Inflammatory macrophage (primary cell): ENCODE measurements at places on chromosomes 16 and 17.
A peak's percentile ranks its signal among the peaks of the same experiment; 100 is the strongest.

DNA sequence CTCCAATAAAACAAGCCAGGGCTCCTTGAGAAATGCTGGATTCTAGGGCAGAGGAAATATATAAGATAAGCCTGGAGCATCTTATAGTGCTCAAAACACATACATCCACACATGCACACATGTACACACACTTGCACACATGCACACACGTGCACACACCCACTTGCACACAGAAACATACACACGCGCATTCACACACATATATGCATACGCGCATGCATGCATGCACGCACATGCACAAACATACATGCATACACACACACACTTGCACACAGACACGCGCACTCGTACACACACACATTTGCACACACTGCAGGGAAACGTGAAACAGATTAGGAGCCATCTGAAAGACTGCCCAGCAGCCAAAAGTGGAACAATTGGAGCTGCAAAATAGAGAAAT is 8.0 kb upstream of the ENPP7 start:
- no peak for DNase-seq

DNA sequence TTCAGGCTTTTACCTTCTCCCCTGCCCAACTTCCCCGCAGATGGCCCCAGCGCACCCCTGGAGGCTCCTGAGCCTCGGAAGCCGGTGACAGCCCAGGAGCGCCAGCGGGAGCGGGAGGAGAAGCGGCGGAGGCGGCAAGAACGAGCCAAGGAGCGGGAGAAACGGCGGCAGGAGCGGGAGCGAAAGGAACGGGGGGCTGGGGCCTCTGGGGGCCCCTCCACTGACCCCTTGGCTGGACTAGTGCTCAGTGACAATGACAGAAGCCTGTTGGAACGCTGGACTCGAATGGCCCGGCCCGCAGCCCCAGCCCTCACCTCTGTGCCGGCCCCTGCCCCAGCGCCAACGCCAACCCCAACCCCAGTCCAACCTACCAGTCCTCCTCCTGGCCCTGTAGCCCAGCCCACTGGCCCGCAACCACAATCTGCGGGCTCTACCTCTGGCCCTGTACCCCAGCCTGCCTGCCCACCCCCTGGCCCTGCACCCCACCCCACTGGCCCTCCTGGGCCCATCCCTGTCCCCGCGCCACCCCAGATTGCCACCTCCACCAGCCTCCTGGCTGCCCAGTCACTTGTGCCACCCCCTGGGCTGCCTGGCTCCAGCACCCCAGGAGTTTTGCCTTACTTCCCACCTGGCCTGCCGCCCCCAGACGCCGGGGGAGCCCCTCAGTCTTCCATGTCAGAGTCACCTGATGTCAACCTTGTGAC is 3.6 kb downstream of the MAPK7 start:
- no peak for DNase-seq

- DNase-seq: no peak
These were observed 64.3 kb downstream of the KLHDC4 start for GRCh38 chr16:87701505-87701921.

DNA sequence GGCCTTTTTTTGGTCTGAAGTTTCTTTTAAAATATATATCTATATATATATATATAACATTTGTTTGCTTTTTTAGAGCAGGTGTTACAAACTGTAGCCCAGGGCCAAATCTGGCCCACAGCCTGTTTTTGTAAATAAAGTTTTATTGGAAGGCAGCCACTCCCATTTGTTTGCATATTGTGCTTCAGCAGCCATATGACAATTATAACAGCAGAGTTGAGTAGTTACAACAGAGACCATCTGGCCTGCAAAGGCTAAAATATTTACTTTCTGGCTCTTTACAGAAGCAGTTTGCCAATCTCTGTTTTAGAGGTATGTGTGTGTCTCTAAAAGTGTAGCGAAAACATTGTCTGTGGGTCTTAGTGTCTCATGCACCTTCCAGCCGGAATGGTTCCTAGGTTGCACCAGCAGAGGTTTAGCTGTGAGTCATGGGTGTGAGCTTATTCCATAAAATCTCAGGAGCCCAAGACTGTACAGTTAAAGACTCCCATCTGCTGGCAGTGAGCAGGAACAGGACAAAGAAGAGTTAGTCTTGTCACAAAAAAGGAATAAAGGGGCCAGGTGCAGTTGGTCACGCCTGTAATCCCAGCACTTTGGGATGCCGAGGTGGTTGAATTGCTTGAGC is 23.8 kb downstream of the LCMT1 start:
- no peak for DNase-seq

DNA sequence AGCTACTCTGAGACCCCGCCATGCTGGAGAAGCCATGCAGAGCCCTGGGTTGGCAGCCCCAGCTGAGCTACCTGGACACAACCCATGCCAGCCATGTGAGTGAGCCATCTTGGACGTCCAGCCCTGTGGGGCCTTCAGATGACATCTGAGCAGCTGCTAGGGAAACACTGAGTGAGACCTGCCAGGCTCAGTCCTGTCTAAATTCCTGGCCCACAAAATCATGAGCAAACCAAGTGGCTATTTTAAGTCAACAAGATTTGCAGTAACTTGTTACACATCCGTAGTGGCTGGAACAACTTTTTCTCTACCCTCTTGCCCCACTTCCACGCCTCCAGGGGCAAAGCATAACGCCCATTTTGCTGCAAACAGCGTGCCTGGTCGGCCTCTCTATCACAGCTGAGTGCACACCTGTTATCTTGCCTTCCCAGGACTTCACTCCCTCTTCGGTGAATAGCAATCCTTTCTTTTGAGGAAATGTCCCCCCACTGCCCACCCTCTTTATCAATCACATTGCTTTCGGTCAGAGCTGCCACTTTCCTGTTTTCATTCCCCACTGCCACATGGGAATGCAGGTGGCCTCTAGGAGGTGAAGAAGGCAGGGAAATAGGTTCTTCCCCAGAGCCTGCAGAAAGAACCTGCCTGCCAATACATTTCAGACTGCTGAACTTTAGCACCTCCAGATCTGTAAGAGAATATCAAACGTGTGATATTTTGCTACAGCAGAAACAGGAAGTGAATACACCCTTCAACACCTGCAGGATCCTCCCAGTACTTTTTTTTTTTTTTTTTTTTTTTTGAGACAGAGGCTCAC is 7.4 kb upstream of the SCIMP start:
- no peak for DNase-seq

- no peak for DNase-seq
These were observed 224.2 kb downstream of the PARN start for GRCh38 chr16:14405611-14406537.

DNA sequence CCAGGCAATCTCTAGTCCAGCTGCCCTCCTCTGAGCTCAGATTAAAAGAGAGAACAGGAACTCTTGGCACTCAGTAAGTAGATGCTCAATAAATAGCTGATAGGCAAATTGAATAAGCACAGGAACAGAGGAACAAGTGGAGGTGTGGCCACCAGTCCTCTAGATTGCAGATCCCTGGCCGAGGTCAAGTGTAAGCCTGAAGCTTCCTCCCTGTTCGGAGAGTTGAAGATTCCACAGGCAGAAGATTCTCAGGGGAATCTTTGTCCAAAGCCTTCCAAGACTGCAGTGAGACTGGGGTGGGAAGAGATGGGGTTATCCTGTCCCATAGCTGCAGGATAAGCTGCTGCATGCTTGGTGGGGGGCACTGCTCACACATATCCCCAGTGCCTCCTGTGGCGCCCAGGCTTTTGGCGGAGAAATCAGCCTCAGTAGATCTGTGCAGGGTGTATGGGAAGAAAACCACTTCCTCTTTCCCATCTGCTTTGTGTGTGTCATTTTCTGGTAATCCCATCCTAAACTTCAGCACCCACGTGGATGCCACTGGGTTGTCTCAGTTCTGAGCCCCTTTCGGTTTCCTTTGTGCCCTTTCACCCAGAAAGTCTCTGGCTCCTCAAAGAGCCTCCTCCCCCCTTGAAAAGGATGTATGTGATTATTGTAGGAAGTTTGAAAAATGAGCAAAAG is 12.1 kb downstream of the CD300A start:
- peak; percentile 91 for DNase-seq

DNA sequence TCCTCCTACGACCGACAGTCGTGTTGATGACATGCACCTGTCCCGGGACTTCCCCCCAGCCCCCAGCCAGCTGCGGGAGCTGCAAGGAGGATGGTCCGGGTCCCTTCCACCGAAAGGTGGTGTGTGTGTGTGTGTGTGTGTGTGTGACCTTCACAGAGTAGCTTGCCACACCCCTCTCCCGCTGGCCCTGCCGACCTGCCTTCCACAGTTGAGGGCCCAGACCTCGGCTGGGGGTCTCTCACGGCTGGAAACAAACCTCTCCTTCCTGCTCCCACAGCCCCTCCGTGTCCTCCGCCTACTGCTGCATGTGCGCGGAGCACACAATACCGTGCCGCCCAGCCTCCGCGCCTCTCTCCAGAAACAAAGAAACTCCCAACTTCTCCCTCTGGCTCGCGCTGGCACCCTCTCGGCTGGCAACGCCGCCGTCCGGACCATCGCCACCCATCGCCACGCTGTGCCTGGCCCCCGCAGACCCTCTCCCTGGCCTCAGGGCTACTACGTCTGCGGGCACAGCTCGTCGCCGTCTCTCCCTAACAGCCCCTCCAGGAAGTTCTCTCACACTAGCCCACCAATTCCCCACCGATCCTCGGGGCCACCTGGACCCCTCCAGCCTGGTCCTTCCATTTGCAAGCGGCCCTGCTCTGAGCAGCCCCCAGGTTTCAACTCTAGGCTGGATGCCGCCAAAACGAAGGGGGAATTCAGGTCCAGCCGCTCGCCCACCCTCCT is 81.2 kb downstream of the TIMM22 start:
- DNase-seq: no peak

DNA sequence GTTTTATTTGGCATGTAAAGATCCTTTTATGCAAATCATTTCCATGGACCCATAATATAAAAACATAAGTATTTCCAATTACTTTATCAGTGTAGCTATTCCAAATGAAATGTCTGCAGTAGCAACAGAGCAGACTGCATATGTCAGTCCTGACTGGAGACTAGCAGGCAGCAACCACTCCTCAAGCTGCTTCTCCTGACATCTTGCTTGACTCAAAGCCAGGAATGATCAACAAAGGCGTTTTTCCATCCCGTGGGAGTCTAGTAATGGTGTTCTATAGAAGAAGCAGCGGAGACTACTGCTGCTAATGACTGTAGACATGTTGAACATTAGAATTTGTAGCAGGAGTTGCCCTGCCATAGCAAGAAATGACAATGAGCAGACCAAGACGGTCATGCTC is 73.2 kb upstream of the AKTIP start:
- DNase-seq: no peak

DNA sequence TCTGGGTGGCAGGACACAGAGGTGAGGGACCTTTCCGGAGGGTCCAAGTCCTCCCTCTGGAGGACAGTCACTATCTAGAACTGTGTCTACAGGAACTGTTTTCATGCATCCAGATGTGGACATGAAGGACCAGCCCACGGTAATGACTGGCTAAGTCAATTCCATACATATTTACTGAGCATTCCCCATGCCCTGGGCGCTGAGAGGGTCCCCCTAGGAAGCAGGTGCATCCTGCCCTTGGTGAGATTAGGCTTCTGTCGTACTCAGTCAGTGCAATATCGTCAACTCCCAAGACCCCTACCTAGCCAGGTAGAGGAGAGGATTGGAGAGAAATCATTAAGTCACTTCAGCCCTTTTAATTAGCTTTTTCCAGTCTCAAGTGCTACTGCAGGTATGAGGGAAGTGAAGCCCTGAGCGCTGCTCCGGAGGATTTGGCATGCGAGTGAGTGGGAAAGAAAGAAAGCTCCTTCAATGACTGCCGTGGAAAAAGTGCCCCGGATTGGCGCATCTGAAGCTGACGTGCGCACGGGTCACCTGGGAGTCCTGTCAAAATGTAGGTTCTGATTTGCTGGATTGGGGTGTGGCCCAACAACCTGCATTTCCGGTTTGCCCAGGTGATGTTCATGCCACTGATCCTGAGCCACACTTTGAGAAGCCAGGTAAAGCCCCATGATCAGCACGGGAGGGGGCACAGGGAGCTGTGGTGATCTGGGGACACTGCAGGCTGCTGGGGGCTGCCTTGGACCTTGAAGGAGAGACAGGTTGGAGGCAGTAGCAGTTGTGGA is 367.4 kb upstream of the TNRC6C start:
- no peak for DNase-seq

DNA sequence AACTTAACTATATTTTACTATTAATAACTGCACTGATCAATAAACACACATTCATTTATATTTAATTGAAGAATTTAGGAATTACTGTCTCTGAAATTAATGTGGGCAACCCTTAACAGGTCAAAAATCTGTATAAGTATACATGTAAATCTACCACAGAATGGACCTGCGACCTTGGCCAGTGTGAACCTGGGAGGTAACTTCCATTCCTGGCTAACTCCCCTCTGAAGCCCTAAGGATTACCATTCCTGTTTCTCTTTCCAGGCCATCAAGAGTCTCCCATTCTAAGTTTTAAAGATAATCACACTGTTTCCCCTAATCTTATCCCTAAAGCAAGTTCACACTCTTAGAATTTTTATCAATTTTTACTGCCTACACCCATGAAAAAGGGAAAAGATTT is 58.1 kb downstream of the SMURF2 start:
- DNase-seq: no peak

- no peak for DNase-seq
These were observed 21.8 kb upstream of the ZKSCAN2 start for GRCh38 chr16:25279491-25279890.

GRCh38 chr17:47840001-47840741 is 902 bp downstream of the SCRN2 start:
- DNase-seq: no peak

DNA sequence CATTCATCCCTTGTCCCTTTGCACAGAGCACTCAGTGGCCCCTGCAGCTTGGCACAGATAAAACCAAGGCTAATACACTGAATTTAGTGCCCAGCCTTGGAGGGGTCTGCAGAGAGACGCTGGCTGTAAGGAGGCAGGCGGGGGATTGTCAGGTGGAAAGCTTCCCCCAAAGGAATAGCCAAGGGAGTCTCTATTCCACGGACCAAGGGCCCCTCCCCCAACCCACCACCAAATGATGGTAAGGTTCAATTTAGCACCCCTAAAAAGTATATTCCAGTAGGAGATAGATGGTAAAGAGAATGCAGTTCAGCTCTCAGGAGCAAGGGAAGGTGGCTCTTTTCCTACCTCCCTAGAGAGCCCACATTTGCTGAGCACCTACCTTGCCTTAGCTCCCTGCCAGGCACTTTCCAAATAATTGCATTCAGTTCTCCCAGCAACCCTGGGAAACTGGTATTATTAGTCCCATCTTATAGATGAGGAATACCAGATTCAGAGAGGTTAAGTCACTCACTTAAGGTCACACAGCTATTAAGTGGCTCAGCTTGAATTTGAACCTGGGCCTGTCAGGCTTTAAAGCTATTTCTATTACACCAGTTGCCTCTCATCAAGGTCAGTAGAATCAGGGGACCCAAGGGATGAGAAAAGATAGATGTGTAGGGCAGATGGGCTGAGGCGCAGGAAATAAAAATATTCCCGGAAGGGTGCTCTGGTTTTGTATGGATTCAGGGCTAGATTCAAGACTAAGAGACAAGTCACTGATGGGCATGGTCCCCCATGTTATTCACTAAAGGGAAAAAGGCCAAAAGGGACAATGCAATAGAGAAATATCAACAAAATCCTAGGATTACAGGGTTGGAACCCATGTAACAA is 20.0 kb upstream of the ZFHX3 start:
- DNase-seq: no peak
